Stimulated activated CD4-positive, alpha-beta T cell treated with anti-CD3 and anti-CD28 coated beads, TNF-alpha, amount 100 ng/mL, for 48 hours (primary cell): ENCODE measurements at places on chromosomes 2 and 18.

GRCh38 chr2:71832844-71833243, 314.8 kb downstream of the CYP26B1 start:
- DNase-seq: no peak

GRCh38 chr2:130387071-130387400, 31.2 kb downstream of the PTPN18 start:
- DNase-seq: no peak

- no peak for DNase-seq
Observed at GRCh38 chr2:76584474-76584873, 873.8 kb upstream of the GCFC2 start.

DNA sequence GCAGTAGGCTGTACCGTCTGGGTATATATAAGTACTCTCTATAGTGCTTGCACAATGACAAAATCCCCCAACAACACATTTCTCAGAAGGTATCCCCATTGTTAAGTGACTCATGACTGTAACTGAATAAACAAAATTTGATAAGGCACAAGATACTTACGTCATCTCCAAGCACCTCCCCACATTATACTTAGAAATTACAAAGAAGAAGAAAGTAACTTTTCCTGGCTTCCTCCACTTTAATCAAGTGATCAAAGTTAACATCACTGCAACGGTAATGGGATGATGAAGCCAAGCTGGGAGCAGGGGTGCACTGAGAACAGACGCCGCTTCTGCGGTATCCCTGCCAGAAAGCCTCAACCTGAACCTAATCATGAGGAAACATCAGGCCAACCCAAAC, 9.7 kb downstream of the TNS1 start:
- DNase-seq: no peak
